ENCODE measurements at places on chromosomes 12 and 14. TPM values are rescaled to one million over a fixed set of nuclear protein-coding genes. Genes with fewer than 3 reads are reported as not detected.

Gene IQSEC3
- polyA plus RNA-seq, result 2.9 TPM

DNA sequence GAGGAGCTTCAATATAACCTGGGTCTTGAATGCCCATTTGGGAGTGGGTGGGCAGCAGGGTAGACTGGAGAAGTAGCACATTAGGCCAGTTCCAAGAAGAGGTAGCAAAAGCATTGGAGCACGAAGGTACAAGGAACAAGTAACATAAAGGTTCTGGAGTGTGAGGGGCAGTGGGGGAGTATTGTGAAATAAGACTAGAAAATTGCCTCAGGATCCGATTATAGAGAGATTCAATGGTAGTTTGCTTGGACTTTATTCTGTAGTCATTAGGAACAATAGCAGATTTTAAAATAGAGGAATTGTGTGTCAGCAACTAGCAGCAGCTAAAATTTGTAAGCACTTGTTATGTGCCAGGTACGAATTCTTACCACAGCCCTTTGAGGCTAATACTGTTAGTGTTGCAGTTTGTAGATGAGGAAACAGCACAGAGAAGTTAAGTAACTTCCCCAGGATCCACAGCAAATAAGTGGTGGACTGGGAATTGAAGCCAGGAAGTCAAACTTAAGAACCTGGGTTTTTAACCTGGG, 61.8 kb downstream of the PPFIBP1 start:
- DNase-seq, result no peak

GRCh38 chr12:1044199-1044598, 53.2 kb downstream of the ERC1 start:
- DNase-seq, result no peak

GRCh38 chr12:106118381-106119130, 20.2 kb downstream of the NUAK1 start:
- no peak for DNase-seq

- DNase-seq, result no peak
Measured at GRCh38 chr14:31855262-31855661, 221.8 kb upstream of the ARHGAP5 start.

GRCh38 chr12:1660304-1661187, 30.3 kb upstream of the ADIPOR2 start:
- DNase-seq, result no peak

DNA sequence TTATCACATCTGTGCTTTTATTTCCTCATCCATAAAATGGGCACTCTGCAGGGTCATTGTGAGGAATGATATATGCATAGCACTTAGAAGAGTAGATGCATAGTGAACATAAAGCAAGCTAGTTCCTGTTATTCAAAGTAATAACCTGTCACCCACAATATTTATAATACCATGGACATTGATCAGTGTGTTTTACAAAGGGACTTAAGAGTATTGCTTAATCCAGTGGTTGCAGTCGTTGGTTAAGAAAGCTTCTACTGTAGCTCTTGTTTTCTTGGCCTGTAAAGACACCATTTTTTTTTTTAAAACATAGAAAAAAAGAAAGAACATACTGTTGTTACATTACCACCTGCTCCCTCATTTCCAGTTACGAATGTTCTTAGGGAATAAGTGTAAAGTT, 13.1 kb downstream of the METAP2 start:
- no peak for DNase-seq

DNA sequence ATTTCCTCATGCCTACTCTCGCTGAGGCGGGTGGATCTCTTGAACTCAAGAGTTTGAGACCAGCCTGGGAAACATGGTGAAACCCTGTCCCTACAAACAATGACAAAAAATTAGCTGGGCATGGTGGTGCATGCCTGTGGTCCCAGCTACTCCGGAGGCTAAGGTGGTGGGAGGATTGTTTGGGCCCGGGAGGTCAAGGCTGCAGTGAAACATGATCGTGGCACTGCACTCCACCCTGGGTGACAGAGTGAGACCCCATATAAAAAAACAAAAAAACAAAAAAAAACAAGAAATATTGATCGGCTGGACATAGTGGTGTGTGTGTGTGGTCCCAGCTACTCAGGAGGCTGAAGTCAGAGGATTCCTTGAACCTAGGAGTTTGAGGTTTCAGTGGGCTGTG, 9.2 kb downstream of the MOAP1 start:
- DNase-seq, result no peak

GRCh38 chr12:11822081-11822834, 172.8 kb downstream of the ETV6 start:
- DNase-seq, result no peak

Gene LBHD2
- not detected for polyA plus RNA-seq

- DNase-seq, result no peak
Measured at GRCh38 chr14:98259881-98260280, 1012.1 kb downstream of the BCL11B start.

Gene TAS2R9
- polyA plus RNA-seq, result not detected

GRCh38 chr12:22802883-22803630, 178.1 kb downstream of the ETNK1 start:
- DNase-seq, result no peak

GRCh38 chr14:85519661-85520305, 10.2 kb upstream of the FLRT2 start:
- DNase-seq, result no peak

Gene BBS10
- 13.2 TPM for polyA plus RNA-seq

- DNase-seq, result peak; percentile 65
Measured at GRCh38 chr12:93778306-93778705, 101.1 kb downstream of the CRADD start.

DNA sequence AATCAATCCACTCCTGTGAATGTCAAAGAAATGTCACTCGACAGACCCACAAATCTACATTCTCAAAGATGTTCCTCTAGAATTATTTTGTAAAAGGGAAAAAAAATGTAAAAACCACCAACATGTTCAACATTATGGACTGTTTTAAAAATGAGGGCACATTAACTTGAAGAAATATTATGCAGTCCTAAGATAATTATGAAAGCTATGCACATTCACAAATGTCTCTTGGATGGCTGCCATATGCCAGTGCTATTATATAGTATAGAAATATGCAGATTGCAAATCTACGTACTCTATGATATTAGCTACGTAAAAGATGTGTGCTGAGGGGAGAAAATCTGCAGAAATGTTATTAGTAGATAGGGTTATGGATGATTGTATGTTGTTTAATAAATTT, 334.2 kb downstream of the BMP4 start:
- no peak for DNase-seq
